ENCODE measurements at places on chromosomes 6 and 20. TPM values are rescaled to one million over a fixed set of nuclear protein-coding genes. Genes with fewer than 3 reads are reported as not detected.
A peak's percentile ranks its signal among the peaks of the same experiment; 100 is the strongest.

DNA sequence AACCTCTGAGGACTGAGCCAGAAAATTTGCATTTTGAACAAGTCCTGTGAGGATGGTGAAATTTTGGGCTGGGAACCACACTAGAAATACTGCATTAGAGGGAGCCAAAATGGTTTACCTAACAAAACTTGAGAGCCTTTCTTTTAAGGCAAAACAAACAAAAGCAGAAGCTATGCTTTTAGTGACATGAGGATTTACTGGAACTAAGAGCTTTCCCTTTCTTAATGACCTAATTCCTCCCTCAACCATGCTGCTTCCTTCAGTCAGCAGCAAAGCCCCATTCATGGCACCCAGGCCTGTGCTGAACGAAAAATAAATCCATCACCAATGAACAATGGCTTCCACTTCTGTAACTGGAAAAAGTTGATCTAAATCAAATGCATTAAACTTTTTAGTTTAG is 974.3 kb downstream of the HACE1 start:
- no peak for DNase-seq

DNA sequence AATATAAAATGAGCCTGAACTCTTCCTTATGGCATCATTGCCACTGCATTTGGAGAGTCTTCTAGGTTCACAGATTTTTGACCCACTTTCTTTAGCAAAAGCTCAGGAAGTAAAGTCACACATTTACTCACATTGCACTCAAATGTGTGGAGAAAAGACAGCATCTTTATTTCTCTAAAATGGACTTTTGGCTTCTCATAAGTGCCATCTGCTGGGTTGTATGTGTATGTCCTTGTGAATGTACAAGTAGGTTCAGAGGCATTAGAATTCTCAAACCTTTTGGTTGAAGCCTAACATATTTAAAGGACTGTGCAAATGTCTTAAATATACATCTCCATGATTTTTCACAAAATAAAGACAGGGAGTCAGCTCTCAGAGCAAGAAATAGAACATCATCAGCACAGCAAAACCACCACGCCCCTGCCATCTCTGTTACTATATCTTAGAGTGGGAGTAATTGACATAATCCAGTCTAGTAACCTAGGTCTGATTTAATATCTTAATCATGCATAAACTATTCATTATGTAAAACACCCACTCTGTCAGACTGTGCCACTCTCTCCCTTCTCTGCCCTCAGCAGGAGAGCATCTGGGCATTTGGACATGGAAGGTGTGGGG is 42.2 kb upstream of the SPTLC3 start:
- DNase-seq = peak; percentile 64

DNA sequence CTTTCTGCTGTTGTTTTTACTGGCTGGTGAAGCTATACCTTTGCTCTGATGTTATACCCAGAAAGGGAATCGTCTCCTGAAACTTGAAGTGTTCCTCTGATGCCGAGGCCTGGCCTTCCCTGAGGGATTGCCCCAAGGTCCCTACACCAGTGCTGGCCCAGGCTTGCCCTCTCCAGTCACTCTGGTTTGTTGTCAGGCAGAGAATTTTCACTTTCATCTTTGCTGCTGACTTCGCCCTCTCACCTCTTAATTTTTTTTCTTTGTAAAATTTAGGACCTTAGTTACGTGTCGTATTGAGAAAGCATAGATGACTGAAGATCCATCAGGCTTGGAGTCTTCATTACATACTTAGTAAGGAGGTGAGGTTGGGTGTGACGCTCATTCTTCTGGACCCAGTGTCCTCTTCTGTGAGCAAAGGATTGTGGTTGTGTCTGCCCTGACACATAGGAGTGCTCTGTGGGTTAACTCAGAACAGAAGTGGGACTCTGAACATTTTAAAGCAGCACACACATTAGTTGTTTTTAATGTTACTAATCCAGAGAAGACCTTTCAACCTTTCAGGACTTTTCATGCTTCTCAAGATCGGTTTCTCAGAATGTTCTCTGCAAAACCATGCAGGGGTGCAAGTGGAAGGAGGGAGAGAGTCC is 45.4 kb downstream of the TULP4 start:
- no peak for DNase-seq

DNA sequence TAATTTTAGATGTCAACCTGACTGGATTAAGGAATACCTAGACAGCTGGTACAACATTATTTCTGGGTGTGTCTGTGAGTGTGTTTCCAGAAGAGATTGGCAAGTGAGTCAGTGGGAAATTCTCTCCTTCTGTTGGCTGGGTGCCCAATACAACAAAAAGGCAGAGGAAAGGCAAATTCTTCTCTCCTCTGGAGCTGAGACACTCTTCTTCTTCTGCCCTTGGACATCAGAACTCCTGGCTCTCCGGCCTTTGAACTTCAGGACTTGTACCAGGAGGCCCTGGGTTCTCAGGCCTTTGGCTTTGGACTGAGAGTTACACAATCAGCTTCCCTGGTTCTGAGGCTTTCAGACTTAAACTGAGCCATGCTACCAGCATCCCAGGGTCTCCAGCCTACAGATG is 7.8 kb upstream of the BTN3A1 start:
- peak; percentile 93 for DNase-seq

GRCh38 chr6:38146021-38146733 is 326.6 kb downstream of the ZFAND3 start:
- no peak for DNase-seq

SGK1 gene
- 11.5 TPM for total RNA-seq

RIPOR2 gene
- 1.7 TPM for total RNA-seq

Measured in LHCN-M2 (cell line).